Naive B cell (primary cell): ENCODE measurements at places on chromosomes 6 and 20.

DNA sequence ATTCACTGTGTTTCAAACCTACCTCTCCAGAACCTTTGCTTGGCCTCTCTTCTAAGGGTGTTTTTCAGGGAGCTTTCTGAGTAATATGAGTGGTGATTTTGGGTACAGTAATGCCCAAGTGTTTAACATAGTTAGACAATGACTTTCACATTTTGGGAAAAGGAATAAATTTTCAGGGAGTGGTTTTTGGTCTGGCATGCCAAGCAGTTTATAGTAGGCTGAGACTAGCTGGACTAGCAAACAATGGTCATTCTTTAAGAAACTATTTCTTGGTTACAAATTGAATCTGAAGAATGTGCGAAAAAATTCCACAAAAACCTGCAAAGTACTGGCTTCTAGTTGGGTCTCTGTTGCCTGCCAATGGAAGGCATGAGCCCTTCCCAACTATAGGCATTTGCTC lies 15.4 kb downstream of the FNDC1 start:
- DNase-seq, result no peak

GRCh38 chr20:62087227-62087626 lies 21.5 kb upstream of the TAF4 start:
- no peak for DNase-seq

GRCh38 chr6:138309695-138310094 lies 68.0 kb upstream of the SMIM28 start:
- no peak for DNase-seq

DNA sequence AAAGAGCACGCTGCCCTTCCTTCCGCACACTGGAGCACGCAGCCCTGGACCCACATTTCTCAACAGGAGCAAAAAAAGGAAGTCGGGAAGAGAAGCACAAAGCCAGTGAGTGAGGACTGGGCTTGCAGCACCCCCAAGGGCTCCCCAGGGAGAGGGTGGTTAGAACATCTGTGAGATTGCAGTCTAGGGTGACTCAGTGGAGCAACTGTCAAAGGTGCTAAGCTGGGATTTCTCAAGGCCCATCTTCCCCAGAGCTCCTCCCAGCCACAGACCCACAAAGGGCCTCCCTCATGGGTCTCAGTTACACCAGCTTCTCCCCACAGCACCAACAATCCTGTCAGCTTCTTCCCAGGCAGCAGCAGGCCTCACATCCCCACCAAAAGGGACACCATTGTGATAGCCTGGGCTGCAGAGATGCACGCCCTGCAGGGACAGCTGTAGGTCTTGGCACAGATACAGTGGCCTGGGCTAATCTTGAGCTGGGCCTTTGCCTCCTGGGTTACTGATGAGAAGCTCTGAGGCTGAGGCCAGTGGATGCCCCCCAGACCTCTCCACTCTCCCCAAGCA lies 39.6 kb upstream of the CD93 start:
- no peak for DNase-seq

DNA sequence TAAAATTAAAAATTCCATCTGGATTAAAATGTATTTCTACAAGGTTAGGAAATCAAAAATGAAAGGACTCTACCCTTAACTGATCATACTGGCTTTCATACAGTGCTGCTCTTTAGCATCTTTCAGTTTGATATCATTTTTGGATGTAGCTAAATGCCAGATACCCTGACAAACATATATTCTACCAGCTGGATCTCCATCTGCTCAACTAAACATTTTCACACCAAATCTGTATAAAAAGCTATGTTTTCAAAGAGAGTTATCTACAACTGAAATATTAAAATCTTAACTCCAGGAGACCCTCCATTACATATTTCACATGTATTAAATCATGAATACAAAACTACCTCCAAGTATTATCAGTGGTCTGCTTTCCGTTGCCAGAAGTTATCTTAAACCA lies 95.7 kb downstream of the EPHA7 start:
- DNase-seq, result no peak

- DNase-seq, result no peak
Measured at GRCh38 chr6:91299544-91300491, 712.9 kb upstream of the MAP3K7 start.

DNA sequence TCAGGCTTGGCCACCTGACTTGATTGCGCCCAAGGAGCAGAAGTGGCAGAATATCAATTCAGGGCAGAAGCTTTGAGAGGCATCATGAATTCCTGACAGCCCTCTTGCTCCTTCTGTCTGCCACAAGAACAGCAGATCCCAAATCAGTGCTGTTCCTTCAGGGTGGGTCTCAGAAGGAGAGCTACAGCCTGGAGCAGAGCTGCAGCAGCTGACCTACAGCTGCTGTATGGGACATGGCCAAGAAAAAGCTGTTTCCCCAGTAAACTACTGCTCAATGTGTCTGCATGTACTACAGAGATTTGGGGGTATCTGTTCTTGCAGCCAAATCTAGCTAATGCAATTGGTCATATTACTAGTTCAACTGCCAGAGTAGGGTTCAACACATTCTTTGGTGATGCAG lies 69.0 kb downstream of the SLC22A3 start:
- no peak for DNase-seq

- no peak for DNase-seq
Measured at GRCh38 chr6:143562143-143562542, 50.6 kb upstream of the FUCA2 start.

GRCh38 chr6:163897669-163898068 lies 483.2 kb downstream of the QKI start:
- no peak for DNase-seq

DNA sequence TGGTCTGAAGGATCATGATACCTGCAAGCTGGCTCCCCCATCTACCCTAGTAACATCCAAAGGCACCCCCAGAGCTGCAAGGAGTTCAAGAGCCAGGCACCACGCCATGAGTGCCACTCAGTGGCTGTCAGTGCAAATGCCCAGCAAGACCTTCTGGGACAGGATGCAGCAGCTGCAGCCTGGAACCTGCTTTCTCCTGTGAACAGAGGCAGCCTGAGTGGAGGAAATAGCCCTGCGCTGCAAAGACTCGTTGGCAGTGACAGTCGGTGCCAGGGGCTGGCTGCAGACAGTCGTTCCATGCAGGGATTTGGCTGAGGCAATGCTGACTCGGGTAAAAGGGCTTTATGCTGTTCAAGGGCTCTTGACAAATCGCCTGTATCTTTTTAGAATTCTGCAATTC lies 15.7 kb upstream of the SSTR4 start:
- no peak for DNase-seq

GRCh38 chr6:106360989-106361430 lies 493 bp downstream of the CRYBG1 start:
- DNase-seq, result peak; percentile 34

DNA sequence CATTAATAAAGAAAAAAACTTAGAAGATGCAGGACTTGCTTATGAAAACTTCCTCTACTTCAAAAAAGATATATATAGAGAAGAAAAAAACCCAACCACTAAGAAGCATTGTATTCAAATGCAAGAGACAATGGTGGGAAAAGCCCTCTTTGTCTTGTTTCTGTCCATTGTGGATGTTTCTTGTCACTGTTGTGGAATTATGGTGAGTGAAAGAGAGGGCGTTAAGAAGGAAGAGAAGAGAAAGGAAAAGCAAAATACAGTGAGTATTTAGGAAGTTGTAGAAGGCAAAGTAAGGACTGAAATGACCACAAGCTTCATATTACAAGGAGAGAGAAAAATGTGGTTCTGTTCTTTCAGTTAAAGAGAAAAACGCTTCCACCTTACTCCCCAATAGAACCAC lies 14.1 kb upstream of the THBD start:
- no peak for DNase-seq

DNA sequence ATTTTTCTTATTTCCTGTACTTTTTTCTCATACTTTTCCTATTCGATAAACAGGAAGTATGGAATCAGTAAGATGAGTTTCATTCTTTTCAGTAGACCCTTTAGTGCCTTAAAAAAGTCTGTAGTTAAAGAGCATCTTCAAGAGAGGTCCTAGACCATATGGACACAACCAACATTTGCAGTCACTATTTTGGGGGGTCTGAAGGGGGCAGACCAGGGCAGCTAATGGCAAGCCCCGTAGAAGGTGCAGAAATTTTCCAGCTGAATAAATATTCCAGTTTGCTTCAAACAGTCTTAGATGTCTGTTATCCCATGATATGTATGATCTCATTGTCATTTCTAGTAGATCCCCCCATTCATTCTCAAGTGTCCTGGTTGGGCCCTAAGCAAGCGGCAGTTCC lies 52.8 kb downstream of the MAP3K5 start:
- no peak for DNase-seq

DNA sequence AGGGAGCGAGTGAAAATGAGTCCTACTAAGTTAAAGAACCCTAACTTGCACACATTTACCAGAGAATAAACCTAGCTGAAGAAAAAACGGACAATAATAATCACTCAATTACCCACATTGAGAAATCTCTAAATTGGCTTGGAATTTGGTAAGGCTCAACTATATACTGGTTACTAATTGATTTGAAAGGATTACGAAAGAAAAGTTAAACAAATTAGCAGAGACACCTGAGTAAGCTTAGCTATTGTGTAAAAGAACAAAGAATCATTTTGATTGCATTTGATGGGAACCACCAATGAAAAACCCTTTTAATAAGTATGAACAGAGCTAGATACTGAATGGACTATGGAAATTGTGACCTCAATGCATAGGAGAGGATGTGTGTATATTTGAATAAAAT lies 118.6 kb upstream of the ADGRF1 start:
- no peak for DNase-seq

DNA sequence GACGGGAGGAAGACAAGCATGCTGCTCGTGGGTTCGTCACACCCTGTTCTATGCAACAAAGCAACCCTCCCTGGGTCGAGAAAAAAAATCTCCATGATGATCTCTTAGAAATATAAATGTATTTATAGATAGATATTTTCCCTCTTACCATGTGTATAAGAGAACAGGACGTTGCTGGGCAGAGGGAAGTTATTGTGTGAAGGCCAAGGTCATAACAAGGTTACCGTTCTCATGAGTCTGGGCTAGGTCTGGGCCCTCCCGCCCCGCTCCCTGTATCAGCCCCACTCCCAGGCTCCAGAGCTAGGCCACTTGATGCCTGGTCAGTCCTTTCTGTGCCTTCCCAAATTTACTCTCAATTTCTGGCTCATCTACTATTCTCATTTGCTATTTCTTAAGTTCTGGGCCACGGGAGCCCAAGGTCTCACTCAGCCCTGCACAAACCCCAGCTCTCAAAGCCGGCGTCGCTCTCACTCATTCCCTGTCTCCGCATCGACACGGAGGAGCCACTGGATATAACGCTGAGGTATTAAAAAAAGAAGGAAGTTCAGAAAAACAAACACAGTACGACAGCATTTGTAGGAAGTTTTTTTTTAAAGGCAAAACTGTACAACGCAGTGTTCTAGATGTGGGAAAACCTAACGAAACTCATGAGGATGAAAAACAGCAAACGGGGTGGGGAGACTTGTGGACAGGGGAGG lies 96.8 kb downstream of the PSMG4 start:
- DNase-seq, result peak; percentile 38

DNA sequence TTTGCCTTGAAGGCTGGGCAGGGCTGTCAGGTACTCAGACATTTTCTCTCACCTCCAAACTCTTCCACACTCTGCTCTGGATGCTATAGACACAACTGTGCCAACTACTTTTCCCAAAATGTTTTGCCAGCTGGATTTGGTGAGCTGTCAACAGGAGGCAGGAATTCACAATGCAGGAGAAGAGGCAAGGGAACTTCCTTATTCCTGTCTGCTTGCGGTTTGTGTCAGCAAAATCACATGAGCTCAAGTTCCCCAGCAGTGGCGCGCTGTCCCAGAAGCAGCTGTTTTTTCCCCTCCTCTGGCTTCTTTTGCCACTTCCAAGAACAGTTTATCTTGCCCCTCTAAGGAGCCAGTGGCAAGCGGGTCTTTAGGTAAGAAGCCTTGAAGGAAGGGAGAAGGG lies 608.2 kb downstream of the PRKN start:
- DNase-seq, result no peak

GRCh38 chr20:23320317-23320716 lies 30.3 kb upstream of the NXT1 start:
- DNase-seq, result no peak

DNA sequence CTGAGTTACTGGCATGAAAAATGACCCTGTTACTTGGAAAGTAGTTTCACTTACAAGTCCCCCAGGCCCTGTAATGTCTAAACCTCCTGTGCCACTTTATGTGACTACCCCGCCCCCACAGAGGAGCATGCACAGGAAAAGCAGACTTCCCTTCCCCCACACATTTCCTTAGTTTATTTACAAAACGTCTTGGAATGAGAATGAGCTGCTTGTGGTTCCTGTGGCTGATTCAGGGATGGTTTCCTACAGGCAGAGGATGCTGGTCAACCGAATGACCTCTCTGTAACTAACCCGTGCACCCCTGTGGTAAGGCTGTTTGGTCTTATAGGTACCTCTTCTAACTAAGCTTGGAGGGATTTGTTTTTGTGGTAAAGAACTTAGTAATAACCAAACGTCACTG lies 28.5 kb downstream of the RSPO3 start:
- no peak for DNase-seq

DNA sequence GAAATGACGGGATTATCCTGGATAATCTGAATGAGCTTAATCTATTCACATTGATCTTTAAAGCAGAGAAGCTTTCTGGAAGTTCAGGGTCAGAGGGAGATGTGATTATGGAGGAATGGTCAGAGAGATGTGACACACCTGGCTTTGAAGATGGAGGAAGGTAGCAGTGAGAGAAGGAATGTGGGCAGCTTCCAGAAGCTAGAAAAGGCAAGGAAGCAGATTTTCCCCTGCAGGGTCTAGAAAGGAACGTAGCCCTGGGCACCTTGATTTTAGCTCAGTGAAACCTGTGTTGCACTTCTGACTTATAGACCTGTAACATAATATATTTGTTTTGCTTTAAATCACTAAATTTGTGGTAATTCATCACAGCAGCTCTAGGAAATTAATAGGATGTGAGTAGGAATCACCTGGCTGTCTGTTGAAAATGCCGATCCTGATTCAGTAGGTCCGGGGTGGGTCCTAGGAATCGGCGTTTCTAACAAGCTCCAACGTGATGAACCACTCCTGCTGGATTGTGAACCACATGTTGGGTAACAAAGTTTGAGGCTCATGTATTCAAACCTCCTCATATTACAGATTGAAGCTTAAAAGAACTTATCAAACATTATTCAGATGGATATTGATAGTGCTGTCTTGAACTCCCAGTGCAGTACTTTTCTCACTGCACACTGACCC lies 157.0 kb downstream of the GJA1 start:
- DNase-seq, result no peak

- no peak for DNase-seq
Measured at GRCh38 chr6:45595010-45595851, 217.5 kb upstream of the SUPT3H start.

DNA sequence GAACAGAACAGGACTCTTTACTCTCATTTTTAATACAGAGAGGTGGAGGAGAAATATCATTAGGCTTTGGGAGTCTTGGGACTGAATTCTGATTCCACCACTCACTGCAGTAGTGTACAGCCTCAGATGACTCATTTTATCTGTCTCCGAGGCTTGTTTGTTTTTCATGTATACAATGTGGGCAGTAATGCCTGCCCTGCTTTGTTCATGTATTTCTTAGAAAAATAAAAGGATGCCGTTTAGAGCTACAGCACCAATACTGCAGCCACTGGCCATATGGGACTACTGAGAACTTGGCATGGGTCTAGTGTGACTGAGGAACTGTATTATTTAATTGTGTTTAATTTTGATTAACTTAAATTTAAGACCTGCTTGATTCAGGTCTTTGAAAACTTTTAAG lies 41.2 kb upstream of the JAG1 start:
- DNase-seq, result no peak

- no peak for DNase-seq
Measured at GRCh38 chr6:56677559-56677958, 34.9 kb upstream of the DST start.

GRCh38 chr6:151633526-151634335 lies 139.9 kb downstream of the CCDC170 start:
- no peak for DNase-seq

- DNase-seq, result no peak
Measured at GRCh38 chr6:23089981-23090380, 520.6 kb downstream of the HDGFL1 start.
